ENCODE measurements at places on chromosomes 12 and 14.

GRCh38 chr12:124506145-124506831 lies 61.1 kb downstream of the NCOR2 start:
- no peak for DNase-seq

- no peak for DNase-seq
These were observed 241.6 kb downstream of the BCAT1 start for GRCh38 chr12:24707334-24707733.

DNA sequence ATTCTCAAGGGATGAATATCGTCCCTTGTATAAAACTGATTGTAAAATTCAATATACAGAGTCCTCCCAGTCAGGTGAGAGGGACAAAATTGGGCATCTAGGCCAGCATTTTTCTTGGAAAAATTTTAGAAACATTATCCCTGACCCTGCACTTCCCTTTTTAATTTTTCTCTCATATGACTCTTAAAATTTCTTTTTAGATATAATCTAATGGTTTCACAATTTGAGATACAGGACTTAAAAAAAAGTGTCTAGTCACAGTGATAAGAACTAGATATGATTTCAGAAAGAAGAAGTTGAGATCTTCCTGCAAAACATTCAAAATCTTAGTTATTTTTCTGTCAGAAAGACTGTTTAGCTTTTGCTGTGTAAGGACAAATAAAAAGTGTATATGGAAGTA lies 270.8 kb upstream of the PPFIA2 start:
- DNase-seq = no peak

DNA sequence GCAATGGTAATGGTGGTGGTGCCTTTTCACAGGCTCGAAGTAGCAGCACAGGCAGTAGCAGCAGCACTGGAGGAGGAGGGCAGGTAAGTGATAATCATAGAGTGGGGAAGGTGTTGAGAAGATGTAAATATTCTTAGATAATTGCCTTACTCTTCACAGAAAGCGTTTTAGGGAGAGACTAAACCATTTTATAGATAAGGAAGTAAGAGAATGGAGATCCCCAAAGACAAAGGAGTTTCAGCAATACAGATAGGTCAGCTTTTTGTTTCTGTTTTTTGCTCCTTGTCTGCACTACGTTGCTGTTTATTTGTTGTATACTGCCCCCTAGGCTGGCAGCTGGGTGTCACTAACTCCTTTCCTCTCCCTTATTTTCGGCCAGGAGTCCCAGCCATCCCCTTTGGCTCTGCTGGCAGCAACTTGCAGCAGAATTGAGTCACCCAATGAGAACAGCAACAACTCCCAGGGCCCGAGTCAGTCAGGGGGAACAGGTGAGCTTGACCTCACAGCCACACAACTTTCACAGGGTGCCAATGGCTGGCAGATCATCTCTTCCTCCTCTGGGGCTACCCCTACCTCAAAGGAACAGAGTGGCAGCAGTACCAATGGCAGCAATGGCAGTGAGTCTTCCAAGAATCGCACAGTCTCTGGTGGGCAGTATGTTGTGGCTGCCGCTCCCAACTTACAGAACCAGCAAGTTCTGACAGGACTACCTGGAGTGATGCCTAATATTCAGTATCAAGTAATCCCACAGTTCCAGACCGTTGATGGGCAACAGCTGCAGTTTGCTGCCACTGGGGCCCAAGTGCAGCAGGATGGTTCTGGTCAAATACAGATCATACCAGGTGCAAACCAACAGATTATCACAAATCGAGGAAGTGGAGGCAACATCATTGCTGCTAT lies 2.0 kb downstream of the SP1 start:
- DNase-seq = no peak

DNA sequence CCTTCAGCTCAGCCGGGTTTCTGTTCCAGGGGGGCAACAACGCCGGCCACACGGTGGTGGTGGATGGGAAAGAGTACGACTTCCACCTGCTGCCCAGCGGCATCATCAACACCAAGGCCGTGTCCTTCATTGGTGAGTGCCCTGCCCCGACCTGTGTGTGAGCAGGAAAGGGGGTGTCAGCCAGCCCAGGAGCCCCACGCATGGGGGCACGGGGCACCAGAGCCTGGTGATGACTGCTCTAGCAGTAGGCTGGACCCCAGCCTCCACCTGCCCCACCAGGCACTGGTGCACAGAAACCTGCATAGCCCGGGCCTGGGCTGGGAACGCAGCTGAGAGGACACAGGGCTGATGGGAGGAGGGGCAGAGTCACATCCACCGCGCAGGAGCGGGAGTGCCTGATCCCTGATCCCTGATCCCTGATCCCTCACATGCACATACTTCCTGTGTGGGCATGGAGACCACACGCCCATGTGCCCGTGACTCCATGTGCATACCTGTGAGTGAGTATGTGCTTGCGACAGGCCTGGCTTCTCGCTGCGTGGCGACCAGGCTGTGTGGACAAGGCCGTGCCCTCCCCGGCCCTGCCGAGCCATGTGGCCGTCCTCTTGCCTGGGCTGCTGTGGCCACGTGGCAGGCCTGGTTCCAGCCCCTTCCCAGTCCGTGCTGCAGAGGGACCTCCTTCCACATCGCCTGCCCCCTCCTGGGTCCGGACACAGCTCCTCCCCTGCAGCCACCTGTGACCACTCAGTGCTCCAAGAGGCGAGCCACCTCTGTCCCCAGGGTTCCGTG lies 11.2 kb downstream of the ADSS1 start:
- no peak for DNase-seq

DNA sequence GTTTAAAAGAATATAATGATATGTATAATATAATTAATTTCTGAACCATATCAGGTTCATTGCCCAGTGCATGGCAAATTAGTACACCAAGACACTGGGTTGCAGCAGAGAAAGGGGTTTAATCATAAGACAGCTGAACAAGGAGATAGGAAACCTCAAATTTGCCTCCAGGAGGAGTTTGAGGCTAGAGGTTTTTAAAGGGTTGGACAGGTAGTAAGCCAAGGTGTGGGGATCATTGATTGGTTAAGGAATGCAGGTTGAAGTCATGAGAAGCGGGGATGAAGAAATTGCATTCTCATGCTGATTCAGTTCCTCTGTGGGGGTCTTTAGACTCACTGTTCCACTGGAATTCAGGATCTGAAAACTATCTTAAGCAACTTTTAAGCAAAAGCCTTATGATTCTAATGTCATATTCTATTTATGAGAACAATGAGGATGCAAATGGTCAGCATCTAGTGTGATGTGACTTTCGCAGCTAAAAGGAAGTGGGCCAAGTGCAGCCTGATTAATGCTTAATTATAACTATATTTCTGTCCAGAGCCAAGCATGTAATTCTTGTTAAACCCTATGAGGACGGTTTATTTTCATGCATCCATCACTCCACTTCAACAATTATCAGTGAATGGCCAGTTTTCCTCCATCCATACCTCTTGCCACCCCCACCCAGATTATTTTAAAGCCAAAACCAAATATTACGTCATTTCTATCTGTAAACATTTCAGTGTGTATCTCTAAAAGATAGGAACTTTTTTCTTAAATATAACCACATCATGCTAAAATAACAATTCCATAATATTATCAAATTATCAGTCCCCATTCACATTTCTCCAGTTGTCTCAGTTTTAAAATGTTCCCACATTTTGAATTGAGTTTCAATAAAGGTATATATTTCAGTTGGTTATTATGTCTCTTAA lies 14.9 kb downstream of the RNF212B start:
- DNase-seq = no peak

- no peak for DNase-seq
These were observed 218.8 kb upstream of the BMP4 start for GRCh38 chr14:54175298-54175942.

GRCh38 chr12:6827982-6828780 lies at the start of gene P3H3:
TSS of gene P3H3 (plus strand) at chr12:6828407. CDS start at chr12:6828441, 34 bp downstream.
- DNase-seq = no peak

DNA sequence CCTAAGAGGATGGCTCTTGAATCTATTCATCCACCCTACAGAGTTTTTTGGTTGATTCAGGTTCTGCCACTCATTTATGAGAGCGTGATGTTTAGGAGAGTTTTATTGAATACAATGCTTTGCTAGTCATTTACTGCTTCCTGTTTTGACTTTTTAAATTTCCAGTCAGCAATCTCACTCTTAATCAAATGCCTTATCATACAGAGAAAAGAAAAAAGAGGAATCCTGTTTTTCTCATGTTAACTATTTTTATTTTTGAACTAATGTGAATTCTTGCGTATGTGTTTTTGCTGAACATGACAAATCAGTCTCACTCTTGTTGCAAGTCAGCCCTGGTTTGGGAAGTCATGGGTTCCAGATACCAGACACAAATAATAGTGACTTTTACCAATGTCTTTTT lies 22.1 kb upstream of the LGMN start:
- DNase-seq = no peak

GRCh38 chr14:93709249-93709648 lies 79.0 kb downstream of the PRIMA1 start:
- no peak for DNase-seq

DNA sequence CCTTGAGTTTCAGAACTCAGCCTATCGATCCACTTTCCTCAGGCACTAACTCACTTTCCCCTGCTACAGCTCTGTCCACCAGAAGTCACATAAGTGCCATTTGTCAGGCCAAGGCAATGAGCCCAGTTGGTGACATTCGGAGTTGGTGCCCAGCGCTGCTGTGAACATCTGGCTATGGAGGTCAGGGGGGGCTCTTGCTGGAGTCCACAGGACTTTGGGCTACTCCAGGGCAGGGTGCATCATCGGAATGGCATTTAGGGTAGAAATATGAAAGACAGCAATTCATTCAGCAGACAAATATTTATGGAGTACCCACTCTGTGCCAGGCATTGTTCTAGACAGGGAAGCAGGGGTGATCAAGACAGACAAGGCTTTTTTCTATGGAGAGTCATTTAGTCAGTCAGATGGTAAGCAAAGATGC lies 1.5 kb upstream of the PPP1CC start:
- DNase-seq = no peak

GRCh38 chr12:98828802-98829600 lies 183.9 kb downstream of the APAF1 start:
- no peak for DNase-seq

DNA sequence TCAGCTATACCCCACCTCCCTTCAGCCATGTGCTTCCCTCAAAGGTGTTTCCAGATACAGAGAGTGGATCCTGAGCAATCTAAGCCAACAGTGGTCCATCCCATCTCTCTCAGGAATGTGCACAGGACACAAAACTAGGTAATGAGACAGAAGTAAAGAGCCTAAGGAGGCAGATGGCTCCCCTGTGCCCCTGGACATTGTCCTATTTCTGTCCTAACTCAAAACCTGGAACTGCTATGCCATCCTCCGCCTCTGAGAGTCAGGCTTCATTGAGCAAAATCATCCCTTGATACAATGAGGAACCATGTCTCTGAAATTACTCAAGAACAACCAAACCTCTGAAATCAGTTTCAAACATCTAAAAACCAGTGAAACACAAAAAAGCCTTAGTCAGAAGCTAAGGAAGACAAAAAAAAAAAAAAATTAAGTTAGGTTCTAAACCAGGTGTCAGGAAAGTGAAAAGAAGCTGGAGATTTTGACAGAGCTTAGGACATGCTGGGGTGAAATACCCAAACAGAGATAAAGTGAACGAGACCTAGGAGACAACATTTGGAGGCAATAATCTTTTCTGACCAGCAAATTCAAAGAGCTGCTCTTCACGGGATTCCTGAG lies 200.3 kb upstream of the PLEKHG7 start:
- no peak for DNase-seq

- no peak for DNase-seq
These were observed 69.6 kb upstream of the KRAS start for GRCh38 chr12:25320123-25321006.

DNA sequence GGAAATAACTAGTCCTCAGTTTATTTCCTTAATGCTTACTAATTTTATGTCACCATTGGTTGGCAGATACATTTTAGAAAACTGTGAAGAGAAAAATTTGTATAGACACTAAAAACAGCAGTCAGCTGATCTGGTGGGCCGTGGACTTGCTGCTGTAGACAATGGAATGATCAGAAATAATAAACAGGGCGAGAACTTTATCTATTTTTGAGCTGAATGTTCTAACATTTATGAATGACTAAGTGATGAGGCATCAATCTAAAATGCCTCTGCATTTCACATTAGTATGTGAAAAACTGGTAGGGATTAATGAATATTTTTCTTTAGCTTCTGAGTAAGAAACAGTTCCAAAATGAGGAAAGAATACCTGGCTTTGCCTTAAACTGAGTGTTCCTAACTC lies 24.8 kb upstream of the PKP2 start:
- DNase-seq = no peak

DNA sequence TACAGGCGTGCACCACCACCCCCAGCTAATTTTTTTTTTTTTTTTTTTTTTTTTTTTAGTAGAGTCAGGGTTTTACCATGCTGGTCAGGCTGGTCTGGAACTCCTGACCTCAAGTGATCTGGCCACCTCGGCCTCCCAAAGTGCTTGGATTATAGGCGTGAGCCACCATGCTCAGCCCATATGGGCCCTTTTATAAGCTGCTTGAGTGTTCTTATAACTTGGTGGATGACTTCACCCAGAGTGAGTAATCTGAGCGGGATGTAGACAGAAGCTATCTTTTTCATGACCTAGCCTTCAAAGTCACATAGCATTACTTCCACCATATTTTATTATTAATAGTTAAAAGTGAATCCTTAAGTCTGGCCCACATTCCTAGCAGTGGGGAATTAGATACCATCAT lies 16.4 kb downstream of the BBOF1 start:
- DNase-seq = no peak

GRCh38 chr12:24840046-24840800 lies 108.7 kb downstream of the BCAT1 start:
- DNase-seq = no peak

DNA sequence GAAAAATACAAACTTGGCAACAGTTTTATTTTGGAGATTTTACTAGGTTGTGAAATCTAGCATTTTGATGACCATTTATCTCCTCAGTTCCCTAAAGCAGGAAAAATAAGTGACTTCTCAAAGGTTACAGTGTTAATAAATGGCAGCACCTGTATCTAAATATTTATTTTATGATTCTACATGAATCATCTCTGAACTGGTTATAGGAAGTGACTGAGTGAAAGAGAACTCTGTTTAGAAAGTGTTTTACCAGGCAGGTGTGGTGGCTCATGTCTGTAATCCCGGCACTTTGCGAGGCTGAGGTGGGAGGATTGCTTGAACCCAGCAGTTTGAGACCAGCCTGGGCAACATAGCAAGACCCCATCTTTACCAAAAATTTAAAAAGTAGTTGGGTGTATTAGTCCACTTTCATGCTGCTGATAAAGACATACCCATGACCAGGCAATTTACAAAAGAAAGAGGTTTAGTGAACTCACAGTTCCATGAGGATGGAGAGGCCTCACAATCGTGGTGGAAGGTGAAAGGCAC lies 26.3 kb downstream of the MIPOL1 start:
- no peak for DNase-seq

Measured in cortex of kidney (tissue), 1 donor.